ENCODE measurements at places on chromosomes 12 and 14. TPM values are rescaled to one million over a fixed set of nuclear protein-coding genes. Genes with fewer than 3 reads are reported as not detected.

The HECTD4 gene
- 15.8 TPM for total RNA-seq

DNA sequence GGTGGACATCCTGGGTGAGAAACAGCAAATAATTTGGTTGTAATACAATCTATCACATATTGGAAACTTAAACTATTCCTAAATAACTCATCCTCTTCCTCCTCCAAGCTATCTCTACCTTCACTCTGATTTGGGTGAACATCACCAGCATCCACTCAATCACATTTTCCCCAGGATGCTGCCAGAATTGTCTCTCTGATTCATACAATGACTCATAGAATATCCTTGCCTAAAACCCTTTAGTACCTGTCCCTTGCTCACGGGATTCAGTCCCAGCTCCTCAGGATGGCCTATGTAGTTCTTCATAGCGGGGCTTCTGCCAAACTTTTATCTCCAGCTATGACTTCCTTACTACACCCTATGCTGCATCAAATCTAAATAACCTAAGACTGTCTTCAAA lies 146.8 kb downstream of the EMP1 start:
- DNase-seq, result no peak

The KRT3 gene
- total RNA-seq, result not detected

The MUCL1 gene
- total RNA-seq, result not detected

The GALNT9 gene
- not detected for total RNA-seq

The TAS2R10 gene
- total RNA-seq, result not detected

GRCh38 chr12:124040291-124040690 lies 67.3 kb downstream of the ZNF664 start:
- no peak for DNase-seq

The RAPGEF3 gene
- total RNA-seq, result 0.27 TPM

DNA sequence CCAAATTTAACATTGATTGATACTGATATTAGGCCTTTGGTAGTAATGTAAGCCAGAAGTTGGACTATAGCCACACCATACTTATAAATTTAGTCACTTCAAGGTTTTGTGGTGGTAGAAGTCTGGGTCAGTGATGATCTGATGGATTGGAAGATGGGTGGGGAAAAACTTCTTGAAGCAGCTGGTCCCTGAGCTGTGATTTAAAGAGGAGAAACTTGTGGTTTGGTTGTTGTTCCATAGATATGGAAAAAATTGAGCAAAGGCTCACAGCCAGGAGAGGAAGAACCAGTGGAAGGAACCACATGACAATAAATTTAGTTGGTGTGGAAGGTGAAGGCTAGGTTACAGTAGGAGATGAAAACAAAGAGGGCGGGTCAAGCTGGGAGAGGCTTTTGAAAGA lies 26.1 kb downstream of the PTHLH start:
- no peak for DNase-seq

The FSCB gene
- total RNA-seq, result not detected

- DNase-seq, result no peak
Observed at GRCh38 chr12:54199917-54200316, 11.1 kb upstream of the SMUG1 start.

DNA sequence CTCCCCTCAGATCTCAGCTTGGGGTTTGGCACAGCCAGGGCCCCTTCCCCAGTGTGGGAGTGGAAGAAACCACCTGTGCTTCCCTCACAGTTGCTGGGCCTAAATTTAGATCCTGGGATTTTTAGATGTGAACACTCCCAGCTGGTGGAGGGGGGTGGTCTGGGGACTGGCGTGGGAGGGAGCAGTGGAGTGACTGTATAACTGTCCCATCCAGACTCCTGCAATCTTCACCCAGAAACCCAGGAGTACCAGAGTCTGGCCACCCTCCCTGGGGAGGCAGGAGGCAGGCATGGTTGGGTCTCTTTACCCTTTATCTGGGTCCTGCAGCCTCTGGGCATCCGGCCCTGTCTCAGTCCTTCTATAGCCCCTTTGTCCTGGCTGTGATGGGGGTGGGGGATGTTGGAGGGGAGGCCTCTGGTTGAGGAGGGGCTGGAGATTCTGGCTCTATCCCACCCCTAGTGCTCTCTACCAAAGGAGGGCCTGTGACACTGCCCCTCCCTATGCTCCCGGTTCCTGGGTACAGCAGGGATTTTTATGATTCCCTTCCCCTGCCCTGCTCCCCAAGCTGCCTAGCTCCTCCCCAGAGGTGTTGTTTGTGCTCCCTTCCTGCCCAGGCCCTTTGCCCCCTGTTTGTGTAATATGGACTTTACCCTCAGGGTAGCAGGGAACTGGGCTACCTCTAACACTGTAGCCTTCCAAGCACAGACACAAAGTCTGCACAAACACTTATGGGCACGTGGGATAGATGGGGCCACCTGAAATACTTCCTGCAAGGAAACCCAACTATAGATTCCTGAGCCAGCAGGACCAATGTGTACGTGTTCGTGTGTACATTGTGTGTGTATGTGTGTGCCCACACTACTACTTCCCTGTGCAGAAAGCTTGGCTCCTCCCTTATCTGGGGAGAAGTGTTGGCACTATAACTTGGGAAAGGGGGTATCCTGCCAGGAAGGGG lies 1.7 kb downstream of the ERBB3 start:
- no peak for DNase-seq

- no peak for DNase-seq
Observed at GRCh38 chr12:20188930-20189653, 179.2 kb upstream of the PDE3A start.

The NTF3 gene
- not detected for total RNA-seq

The CLEC6A gene
- total RNA-seq, result not detected

All from activated naive CD8-positive, alpha-beta T cell treated with anti-CD3 and anti-CD28 coated beads for 36 hours (primary cell).